Neural progenitor cell (in vitro differentiated cells): ENCODE measurements at places on chromosomes 11 and 22. TPM values are rescaled to one million over a fixed set of nuclear protein-coding genes. Genes with fewer than 3 reads are reported as not detected.

- DNase-seq = no peak
Measured at GRCh38 chr11:72779495-72780128, 14.2 kb downstream of the STARD10 start.

- DNase-seq = no peak
Measured at GRCh38 chr11:103047837-103048236, 44.1 kb downstream of the DCUN1D5 start.

- DNase-seq = no peak
Measured at GRCh38 chr11:27440090-27440489, 32.5 kb downstream of the LGR4 start.

Gene HBB
- total RNA-seq = not detected in 2 replicates

DNA sequence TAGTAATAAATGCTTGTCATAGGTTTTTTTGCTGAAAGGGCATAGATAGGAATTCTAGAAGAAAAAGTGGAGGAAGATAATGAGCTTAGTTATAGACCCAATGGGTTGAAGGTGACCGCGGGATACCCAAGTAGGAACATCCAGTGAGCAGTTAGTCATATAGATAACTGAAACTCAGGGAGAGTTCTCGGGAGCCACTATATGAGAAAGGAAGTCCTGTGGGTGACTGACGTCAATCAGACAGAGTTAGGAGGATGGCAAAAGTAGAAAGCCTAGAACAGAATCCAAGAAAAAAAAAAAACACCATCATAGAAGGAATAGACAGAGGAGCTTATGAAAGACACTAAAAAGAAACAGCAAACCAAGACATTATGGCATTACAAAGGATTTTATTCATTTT is 1.6 kb upstream of the CNGA4 start:
- DNase-seq = no peak

Gene SHISAL1
- total RNA-seq = 4.4 and 5.7 TPM in 2 replicates
